ENCODE measurements at places on chromosomes 4 and X.

DNA sequence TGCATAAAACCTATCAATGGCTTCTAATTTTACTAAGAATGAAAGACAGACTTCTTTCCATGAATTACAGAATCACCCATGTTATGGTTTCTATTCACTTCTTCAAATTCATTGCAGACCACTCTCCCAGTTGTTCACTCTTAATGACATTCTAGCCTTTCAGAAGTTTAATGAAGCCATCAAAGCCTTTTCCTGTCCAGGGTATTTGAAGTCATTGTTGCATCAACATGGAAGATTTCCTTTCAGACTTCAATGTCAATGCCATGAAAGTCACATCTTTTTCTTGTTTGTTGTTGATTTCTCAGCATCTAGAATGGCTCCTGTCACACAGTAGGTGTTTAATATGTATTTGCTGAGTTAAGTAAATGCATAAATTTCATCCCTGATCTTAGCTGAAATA, 48.1 kb upstream of the ARSJ start:
- no peak for DNase-seq

- DNase-seq = no peak
Observed at GRCh38 chrX:104347860-104348259, 93.1 kb upstream of the ESX1 start.

GRCh38 chr4:108068442-108068841, 78.8 kb downstream of the HADH start:
- DNase-seq = peak; percentile 29

DNA sequence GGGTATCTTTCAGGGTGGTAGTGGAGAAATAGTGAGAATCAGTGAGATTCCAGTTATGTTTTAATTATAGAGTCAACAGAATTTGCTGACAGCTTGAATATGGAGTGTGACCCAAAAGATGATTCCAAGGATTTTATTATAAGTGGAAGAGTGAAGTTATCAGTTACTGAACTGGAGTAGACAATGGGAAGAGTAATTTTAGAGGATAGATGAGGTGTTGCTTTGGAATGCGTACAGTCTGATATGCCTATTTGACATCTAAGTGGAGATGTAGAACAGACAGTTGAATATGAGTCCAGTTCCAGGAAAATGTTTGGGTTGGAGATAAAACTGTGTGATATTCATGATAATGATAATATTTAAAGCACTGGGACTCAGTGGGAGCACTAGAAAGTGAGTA, 174.2 kb downstream of the MAPK10 start:
- no peak for DNase-seq

GRCh38 chr4:128653527-128654444, 155.7 kb upstream of the JADE1 start:
- peak; percentile 61 for DNase-seq

- DNase-seq = no peak
Observed at GRCh38 chr4:32106767-32107166, 1386.6 kb downstream of the PCDH7 start.

Measured in muscle of back (tissue), 13 donors.